ENCODE measurements at places on chromosomes 4 and X.

DNA sequence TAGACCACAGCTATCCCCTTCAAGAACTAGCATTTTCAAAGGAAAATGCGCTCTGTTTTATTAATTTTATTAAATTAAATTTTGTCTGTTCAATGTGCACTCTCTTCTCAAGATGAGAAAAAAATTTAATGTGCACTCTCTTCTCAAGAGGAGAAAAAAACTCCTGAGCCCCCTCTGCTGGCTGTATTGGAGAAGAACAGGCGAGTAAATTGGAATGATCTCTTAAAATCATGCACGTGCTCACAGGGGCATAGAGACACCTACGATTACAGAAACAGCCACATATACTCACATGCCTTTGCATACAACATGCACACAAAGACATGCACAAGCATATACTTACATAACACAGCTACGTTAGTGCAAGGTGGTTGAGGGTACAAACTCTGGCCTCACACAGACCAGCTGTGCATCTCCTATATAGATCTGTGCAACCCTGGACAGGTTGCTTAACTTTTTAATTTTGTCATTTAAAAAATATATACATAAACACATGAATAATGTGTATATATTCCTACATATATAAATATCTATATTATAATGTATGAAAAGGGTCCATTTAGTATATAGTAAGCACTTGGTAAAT lies 176.2 kb upstream of the CXorf66 start:
- DNase-seq, result no peak

GRCh38 chr4:167595898-167596297 lies 361.6 kb upstream of the SPOCK3 start:
- DNase-seq, result no peak

- DNase-seq, result no peak
Observed at GRCh38 chr4:27807207-27807606, 946.6 kb downstream of the STIM2 start.

DNA sequence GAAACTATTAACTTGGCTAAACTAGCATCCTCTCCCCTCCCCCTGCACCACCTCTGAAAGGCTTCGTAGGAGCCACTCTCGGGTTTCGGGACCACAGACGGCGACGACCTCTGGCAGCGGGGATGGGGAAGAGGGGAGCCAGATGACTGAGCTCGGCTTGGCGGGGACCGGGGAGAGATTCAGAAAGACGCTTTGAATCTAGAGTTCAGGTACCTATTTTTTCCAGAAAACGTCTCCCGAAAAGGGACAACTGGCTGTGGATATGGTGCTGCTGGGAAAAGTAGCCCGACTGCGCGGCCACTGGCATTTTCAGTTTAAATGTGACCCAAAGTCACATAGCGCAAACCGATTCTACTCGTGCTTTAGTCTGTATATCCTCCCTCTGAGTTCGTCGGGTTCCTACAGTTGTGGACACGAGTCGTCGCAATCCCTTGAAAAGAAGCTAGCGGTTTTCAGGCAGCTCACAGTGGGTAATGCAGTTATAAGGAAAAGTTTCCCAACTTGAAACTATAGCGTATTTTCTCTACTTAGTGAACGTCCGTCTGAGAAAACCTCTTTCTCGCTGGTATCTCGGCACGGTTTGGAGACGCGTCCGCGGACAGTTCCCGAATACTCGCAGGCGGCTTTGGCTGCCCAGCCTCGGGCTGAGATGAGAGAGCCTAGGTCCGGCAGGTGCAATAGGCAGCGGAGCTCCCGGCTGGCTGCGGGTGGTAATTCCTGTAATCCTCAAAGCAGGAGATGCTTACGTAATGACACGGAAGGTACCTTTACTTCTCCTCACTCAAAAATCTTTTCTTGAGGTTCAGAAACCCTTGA lies 1.3 kb downstream of the PARM1 start:
- DNase-seq, result no peak

- DNase-seq, result no peak
Observed at GRCh38 chrX:65679071-65679540, 11.7 kb downstream of the MSN start.

DNA sequence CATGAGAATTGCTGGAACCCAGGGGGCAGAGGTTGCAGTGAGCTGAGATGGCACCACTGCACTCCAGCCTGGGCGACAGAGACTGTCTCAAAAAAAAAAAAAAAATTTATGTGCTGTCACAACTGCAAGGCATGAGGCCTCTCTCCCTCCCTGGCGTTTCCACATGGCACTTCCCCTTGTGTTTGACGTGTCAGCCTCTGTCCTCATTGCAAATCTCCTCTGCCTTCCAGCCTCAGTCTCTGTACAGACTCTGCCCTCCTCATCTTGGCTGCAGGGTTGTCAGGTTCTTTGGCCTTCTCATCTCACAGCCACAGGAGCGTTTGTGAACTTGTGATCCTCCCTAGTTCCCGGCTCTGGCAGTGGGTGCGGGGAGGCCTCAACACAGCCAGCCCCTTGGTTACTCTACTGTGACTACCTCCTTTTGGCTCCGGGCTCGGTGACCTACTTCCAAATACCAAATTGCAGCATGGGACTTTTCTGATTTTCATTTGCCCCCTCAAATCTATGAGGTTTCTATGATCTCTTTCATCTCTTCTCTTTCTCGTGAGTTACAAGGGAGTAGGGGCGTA lies 250.0 kb downstream of the CBR4 start:
- no peak for DNase-seq

DNA sequence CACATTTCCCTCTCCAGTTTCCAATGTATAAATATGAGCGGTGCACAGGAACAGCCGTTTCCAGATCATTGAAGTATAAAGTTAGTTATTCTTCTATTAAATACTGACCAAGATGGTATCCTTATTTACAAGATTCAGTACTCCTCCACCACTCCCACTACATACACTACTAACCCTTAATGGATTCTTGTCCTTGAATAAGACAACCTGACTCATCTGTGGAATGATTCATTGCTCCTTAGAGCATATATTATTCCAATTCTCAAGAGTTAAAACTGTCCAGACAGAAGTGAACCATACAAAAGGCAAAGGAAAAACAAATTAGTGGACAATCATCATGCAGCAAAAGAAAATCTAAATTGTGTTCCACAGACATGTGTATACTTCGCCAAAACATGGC lies 373.3 kb downstream of the IDS start:
- no peak for DNase-seq

DNA sequence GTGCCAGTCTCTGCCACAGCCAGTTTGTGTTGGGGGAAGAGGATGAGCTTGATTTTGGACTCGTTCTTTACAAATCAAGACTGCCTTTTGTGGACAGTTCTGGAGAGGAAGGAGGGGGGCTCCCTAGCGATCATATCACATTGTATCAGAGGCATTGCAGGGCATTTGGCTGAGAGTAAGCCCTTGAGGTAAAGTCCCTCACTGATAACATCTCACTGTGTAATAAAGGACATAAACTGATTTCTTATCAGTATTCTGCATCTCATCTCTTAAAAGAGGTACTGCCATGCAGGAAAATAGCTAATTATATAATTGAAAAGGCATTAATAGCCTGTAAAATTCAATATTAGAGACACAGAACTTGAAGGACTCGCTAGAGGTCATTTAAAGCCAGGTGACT lies 6.1 kb upstream of the IGFBP7 start:
- DNase-seq, result no peak

- DNase-seq, result no peak
Observed at GRCh38 chr4:167775375-167775774, 317.0 kb upstream of the ANXA10 start.

All from activated T-helper 1 cell treated with anti-CD3 and anti-CD28 coated beads, Interleukin-2, amount 50 U/mL, for 16 hours (primary cell).